ENCODE measurements at places on chromosomes 1 and 21.

DNA sequence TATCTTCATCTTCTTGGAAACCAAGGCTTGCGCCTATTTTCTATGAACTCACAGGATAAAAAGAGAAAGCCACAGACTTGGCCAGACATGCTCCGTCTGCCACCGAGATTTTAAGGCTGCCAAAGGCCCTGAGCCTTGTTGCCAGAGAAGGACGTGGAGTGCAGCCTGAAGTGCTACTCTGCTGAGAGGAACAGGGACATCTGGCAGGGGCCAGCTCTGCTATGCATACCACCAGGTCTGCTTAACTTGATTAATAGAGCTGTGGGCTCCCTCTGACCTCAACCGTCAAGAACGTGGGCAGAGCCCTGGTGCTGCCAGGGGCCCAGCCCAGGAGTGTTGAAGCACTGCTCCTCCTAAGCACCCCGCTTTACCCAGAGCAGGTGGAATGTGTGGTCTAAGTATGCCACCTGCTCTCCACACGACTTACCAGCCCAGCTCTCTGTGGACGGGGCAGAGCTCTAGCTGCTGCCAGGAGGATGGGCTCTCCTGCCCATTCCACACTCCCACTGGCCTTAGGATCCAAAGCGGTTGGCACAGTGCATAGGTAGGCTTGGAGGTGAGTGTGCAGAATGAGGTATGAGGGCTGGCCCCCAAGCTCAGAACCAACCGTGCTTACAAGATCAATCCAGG is 10.6 kb downstream of the HCRTR1 start:
- DNase-seq = no peak

DNA sequence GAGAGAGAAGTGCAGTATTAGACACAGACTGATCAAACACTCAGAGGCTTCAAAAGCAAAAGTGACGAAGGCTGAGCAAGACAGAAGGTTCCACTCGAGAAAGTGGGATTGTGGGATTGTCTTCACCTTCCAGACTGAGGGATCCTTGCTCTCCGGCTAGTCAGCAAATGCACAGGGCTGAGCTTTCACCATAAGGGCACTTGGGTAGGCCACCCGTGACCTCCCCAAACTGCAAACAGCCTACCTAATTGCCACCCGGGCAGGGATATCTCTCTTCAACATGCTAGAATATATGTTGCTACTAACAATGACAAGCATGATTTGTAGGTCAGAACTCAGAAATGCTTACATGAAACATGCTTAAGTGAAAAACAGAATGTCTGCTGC is 35.3 kb upstream of the RIPK4 start:
- DNase-seq = no peak

GRCh38 chr1:202012544-202013478 is 2.4 kb downstream of the ELF3 start:
- no peak for DNase-seq

GRCh38 chr1:14897080-14897449 is 256.5 kb upstream of the TMEM51 start:
- no peak for DNase-seq

DNA sequence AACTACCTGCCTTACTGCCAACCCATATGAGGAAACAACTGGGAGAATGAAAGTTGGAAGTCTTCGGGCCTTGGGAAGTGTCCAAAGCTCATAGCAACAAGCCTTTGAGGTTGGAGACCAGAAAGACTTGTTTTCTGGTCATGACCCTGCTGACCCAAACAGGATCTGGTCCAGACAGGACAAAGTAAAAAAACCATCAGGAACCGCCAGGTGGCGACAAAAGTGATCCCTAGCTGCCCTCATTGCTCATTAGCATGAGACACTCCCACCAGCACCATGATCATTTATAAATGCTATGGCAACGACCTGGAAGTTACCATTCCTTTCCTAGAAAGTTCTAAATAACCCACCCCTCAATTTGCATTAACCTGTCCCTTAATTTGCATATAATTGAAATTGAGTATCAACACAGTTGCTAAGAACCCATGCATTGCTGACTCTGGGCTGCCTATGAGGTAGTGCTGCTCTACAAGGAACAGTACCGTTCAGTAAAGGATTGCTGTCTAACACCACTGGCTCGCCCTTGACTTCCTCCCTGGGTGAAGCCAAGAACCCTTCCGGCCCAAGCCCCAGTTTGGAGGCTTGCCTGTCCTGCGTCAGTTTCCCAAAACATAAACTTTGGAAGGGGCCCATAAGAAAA is 89.0 kb downstream of the URB2 start:
- DNase-seq = no peak

GRCh38 chr1:61078618-61079295 is 3.6 kb upstream of the NFIA start:
- DNase-seq = no peak

DNA sequence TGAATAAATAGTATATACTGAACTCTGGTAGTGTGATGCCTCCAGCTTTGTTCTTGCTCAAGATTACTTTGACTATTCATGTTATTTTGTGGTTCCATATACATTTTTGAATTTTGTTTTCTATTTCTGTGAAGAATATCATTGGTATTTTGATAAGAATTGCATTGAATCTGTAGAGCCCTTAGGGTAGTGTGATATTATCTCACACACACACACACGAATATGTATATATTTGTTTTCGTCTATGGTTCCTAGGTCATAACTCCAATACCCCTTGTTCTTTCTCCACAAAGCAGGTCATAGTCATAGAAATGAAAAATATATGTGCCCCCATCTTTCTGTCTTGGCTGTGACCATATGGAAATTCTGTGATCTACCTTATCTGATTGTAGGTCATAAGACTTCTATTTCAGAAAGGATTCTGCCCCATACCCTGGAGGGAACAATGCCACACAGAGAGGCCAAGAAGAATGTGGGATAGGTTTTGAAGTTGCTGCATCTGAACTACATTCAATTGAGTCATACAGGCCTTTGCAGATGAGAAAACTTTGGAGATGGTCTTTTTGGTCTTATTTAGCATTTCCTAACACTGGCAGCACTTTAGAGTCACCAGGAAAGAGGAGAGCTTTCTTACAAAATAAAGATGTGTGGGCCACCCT is 32.0 kb upstream of the GBP5 start:
- DNase-seq = no peak

DNA sequence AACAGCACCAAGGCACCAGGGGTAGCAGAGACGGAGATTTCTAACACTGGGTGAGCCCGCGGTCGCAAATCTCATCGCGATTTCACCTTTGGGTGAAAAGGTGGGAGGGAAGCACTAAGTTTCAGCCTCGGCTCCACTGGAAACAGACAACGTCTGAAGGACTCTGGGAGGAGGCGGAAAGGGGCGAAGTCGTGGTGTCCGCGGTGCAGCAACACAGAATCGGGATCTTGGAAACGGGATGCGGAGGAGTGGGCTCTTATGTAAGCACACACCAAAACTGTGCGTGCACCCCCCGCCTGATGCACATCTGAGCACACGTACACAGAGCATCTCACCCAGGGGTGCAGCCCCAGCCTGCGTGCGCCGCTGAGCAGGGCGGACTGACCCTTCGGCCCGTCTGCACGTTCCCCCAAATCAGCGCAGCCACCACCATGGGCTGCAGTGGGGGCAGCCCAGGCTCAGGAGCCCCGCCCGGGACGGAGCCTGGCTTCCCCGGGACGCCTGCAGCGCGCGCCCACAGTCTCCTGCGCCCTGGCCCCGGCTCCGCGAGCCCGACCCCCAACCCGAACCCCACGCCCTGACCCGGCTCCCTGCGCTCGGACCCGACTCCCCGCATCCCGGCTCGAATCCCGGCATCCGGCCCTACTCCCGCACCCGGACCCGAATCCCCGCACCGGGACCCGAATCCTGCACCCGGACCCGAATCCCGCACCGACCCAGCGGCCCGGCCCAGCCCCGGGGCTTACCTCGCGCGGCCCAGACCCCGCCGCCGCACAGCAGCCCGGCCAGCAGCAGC is 670 bp downstream of the CLSTN1 start:
- DNase-seq = no peak

- no peak for DNase-seq
These were observed 33.3 kb upstream of the FAM89A start for GRCh38 chr1:231073331-231073730.

DNA sequence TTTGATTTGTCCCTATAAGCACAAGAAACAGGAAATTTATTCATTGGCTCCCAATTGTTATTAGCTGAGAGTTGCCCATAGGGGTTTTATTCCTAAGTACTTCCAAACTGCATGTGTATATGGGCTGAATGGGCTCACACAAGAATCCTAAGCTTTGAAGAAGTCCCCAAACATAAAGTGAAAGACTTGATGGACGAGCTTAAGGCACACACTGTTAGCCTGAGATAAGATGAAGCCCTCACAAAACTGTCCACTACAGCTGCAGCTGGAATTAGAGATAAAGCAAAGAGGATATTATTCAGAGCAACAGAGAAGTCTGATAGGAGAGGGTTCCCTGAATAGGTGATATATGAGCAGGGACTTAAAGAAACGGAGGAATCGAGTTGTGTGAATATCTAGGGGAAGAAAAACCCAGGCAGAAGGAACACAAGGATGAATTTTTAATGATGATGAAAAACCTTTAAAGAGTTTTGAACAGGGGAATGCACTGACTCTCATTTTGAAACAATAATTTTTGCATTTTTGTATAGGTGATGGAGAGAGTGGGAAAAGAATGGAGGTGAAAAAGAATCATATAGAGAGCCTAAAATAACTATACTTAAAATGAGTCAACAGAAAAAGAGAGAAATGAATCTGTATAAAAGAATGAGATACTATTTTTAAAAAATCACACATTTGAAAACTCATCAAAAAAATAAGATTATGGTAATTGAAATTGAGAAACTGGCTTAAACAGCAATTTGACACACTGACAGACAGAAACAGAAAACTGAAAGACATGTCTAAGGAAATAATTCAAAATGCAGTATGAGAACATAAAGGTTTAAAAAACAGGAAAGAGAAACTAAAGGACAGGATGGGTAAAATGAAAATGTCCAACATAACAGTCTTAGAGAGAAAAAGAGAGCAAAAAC is 133.6 kb upstream of the POGK start:
- no peak for DNase-seq

- no peak for DNase-seq
These were observed at the start of gene DMBX1 for GRCh38 chr1:46489638-46490405. Gene DMBX1 (plus strand): TSS chr1:46489836. CDS start chr1:46507011, 17,175 bp downstream.

- DNase-seq = no peak
These were observed 412.2 kb downstream of the KIF26B start for GRCh38 chr1:245566952-245567351.

GRCh38 chr1:174077749-174078490 is 55.8 kb upstream of the RC3H1 start:
- no peak for DNase-seq

DNA sequence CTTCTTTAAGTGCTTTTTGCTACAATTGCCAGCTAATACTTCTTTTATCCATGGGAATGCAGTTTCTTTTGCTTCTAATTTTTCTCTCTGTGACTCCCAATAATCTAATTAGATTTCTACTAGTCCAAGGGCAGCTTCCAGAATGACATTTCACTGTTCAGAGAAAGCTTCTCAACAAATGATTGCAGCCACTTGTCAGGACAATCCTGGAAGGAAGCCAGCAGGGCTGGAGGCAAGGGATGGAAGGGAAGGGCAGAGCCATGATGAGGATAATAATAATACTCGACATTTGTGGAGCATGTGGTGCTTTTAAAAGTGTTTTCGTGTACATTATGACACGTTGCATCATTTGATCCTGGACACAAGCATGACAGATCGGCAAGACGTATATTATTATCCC is 19.4 kb downstream of the F11R start:
- DNase-seq = no peak

GRCh38 chr1:108072212-108072611 is 107.2 kb upstream of the VAV3 start:
- DNase-seq = no peak

GRCh38 chr1:67336783-67337182 is 29.1 kb downstream of the IL12RB2 start:
- no peak for DNase-seq

GRCh38 chr21:35256468-35256988 is 207.4 kb upstream of the RUNX1 start:
- peak; percentile 95 for DNase-seq

DNA sequence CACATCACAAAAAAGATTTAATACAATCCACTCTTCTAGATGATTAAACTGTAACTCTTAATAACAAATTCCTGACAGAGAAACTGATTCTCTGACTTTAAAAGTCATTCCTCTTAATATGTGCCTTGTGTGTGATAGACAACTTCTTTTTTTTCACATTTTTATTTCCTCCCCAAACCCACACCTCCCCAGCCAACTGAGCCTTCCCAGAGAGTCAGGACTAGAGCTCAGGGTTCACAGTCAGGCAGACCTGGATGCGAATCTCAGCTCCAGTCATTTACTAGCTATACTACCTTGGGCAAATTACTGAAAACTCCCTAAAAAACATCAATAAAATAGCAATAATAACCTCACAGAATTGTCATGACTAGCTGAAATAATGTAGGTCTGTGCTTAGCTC is 14.2 kb downstream of the ATPAF1 start:
- DNase-seq = no peak

GRCh38 chr1:1315435-1315954 is 7.1 kb downstream of the PUSL1 start:
- DNase-seq = no peak

DNA sequence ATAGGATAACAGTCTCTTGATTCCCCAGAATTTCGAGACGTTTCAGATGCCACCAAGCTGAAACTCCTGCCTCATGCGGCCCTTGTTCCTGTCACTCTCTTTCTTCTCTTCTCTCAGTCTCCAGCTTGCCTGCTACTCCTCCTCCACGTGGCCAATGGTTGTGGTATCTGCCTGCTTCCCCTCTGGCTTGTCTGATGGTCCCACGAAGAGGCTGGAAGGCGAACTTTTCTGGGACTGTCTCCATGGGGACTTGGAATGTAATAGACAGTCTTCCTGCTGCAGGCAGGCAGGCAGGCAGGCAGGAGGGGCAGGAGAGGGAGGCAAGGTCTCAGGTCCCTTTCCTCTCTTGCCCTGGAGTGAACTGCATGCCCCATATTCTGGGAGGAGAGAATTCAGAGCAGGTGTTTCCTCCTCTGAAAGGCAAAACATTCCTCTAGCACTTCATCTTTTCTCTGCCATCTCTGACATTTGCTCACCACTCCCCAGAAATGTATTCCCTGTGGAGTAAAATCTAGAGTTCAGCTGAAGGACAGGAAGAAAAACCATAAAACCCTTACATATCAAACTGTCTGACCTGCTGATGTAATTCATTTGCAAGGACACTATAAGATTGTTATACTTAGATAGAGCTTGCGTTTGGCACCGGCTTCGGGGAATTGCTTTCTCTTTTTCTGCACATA is 64.1 kb upstream of the GNG12 start:
- no peak for DNase-seq

GRCh38 chr1:32736812-32737791 is 34.5 kb upstream of the SYNC start:
- DNase-seq = no peak

- no peak for DNase-seq
These were observed 2.0 kb downstream of the TNFSF18 start for GRCh38 chr1:173048621-173049321.

DNA sequence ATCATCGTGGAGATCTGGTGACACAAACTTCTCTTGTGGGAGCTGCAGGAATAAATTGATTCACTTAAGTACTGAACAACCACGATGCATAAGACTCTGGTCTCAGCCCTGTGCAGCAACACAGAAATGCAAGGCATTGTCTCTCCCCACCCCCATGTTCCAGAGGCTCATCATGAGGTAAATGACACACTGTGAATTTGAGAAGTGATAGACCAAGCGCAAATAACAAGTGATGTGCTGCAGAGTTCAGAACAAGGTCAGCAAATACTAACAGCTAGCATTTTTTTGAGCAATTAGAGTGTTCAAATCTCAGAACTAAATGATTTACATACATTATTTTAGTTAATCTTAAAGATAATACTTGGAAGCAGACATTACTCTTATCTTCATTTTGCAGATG is 223.7 kb downstream of the SEC16B start:
- DNase-seq = no peak

Data from SW 1271 (cell line).